Inflammatory macrophage (primary cell): ENCODE measurements at places on chromosomes 3 and 15.

GRCh38 chr15:48289628-48290027 is 41.6 kb upstream of the DUT start:
- no peak for DNase-seq

- no peak for DNase-seq
These were observed 60.4 kb upstream of the RBM5 start for GRCh38 chr3:50028346-50028745.

DNA sequence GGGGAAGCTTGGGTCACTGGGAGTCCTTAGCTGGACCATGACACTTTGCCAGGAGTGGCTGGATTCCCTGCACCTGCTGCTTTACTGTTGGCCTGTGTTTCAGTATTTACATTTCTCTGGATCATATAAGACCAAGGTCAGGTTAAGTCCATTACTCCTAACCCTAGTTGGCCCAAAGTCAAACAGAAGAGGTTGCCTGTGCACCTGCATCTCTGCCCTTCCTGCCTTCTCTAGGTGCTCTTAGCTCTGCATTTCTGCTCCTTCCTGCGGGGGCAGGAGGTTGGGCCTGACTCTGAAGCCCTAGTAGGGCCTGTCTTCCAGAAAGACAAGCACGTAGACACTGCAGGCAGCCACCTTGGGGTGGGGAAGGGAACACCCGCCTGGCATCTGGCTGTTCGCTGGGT is 124.3 kb downstream of the RPLP1 start:
- no peak for DNase-seq

DNA sequence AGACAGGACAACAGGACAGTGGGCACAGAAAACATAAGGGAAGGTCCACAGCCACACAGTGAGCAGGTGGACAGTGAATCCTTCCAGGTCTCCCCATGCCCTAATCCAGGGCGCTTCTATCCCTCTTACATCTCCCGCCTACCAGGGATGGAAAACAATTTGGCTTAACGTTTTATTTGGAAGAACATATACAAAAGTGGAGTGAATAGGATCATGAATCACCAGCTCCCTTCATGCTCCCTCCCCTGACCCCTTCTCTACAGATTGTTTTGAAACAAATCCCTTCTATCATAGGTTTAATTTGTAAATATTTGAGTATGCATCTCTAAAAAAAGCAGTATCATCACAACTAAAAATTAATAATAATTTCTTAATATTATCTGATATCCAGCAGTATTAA is 52.5 kb downstream of the CLDN11 start:
- no peak for DNase-seq

DNA sequence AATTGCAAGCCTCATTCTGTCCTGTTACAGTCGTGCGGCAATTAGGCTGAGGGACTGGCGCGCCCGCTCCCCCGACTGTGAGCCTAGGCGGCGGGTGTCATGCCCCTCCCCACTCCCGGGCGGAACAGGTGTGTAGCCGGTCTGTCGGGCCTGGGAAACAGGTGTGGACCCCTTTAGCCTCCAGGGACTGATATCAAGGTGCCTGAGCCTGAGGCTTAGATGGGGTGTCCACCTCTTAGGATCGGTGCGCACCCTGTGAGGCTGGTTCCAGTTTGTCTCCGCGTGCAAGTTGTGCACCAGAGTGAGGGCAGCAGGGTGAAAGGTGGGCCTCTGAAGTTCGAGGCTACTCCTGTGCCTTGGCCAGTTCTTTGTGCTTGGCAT is 686 bp downstream of the VPS8 start:
- DNase-seq, result no peak

GRCh38 chr3:193231201-193231600 is 9.8 kb upstream of the PLAAT1 start:
- no peak for DNase-seq

DNA sequence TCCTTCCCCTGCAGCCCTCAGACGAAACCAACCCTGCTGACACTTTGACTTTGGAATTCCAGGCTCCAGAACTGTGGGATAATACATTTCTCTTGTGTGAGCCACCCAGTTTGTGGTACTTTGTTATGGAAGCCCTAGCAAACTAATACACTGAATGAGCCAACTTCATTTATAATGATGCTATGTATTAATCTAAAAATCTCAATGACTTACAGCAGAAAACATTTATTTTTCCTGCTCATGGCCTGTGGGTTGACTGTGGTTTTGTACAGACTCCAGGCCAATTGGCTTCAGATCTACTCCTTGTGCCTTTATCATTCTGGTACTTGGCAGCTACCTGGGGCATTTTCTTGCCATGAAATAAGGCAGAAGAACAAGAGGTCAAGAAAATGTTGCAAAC is 152.4 kb downstream of the EBLN2 start:
- DNase-seq, result no peak
